GM12892 (cell line): ENCODE measurements at places on chromosomes 6 and 20.

DNA sequence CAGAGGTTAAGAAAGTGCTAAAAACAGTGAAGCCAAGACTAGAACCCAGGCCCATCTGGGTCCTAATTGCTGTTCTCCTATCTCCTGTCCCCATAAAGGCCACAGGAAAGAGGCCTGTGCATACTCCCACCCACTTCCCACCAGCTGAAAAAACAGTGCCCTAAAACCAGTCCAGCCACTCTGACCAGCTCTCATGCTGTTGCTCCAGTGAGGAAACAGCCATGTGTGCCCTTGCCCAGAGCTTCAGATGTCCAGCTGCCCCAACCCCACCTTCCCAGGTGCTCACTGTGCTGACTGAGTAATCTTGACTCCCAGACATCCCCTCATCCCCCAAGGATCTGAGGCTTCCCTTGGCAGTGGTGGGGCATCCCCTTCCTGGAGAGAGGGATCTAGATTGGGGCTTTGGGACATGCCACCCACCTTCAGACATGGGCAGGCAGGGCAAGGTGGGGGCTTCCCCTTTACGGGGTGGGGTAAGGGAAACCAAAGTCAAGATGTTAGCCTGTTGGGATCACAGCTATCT lies 28.7 kb downstream of the KCNK5 start:
- DNase-seq, result no peak

- no peak for DNase-seq
Observed at GRCh38 chr6:125792172-125792571, 1.4 kb downstream of the NCOA7 start.

DNA sequence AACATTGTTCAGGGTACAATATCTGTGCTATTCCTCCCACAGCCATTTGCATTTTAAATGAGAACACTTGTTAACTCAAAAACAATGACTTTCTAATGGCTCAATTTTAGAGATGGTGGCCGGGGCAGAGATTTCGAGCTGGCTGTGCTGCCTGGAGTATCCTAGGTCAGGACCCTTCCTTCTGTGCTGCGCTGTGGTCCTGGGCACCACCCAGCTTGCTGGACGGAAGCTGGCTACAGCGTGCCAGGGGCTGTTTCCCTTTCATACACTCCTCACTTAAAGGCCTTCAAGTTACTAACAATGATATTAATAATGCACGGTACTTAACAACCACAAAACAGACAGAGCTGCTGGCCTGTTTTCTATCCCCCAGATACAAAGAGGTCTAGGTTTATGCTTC lies 194.4 kb upstream of the CST7 start:
- no peak for DNase-seq

- DNase-seq, result no peak
Observed at GRCh38 chr20:8740265-8740664, 328.6 kb upstream of the PLCB4 start.

DNA sequence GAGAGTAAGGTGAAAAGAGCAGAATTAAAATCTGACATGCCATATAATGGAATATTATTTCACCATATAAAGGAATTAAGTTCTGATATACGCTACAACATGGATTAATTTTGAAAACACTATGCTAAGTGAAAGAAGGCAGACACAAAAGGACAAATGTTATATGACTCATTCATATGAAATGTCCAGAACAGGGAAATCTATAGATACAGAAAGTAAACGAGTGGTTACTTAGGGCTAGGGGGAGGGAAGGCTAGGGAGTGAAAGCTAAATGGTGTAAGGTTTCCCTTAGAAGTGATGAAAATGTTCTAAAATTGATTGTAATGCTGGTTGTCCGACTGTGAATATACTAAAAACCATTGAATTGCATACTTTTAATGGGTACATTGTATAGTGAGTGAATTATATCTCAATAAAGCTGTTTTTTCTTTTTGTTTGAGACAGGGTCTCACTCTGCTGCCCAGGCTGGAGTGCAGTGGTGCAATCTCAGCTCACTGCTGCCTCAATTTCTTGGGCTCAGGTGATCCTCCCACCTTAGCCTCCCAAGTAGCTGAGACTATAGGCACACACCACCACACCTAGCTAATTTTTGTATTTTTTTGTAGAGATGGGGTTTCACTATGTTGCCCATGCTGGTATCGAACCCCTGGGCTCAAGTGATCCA lies 8.2 kb downstream of the PRPH2 start:
- DNase-seq, result no peak

DNA sequence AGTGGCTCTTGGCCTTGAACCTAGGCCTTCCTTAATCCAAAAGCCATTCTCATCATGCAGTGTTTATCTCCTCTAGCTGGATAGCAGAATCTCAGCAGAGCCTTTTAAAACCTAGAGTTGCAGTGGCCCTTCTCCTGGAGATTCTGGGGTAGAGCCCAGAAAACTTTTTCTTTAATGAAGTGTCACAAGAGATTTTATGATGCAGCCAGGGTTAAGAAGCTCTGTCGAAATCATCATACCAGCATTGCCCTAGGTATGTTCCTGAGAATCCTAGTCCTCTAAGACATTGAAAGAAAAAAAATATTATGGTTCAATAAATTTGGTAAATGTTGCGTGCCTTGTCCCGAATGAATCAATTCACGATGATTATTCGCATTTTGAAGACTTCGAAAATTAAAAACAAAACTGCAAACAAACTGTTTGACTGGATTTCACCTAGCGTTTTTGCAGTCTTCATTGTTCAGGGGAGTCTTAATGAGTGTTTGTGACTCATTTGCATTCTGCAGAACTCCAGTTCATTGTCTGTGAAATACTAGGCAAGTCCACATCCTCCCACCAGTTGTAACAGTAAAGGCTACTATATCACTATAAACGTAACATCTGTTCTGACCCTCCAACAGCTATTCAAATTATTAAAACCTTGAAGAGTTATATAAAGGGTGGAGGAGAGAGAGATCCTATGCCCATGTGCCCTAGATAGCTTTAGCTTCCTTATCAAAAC lies 198.6 kb downstream of the UST start:
- no peak for DNase-seq

DNA sequence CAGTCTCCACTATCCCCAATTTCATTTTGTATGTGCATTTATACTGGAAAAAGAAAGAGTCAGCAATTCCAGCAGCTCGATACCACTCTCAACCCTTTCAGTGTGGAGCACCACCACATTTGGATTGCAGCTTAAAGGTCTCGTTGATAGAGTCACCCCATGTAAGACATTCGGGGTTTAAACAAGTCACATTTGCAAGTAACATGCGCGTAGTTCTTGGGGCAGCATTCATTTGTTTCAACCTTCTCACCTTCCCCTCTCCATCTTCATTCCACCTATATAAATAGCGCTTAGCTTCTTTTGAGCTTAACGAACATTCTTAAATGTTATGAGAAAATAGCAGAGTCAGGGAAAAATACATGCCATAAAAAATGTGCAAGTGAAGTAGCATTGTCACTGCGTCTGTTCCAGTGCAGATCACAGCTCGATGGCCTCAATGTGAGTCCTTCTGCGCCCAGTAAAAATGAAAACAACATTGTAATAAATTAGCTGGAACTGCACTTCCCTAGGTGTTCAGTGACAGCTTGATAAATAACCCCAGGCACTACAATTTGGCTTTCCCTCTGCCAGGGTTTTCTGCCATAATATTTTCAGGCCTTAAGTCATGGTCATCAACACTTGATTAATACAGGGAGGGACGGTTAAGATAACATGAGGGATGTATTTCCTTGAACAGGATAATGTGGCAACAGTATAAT lies 737.8 kb upstream of the NRSN1 start:
- no peak for DNase-seq

GRCh38 chr20:45970646-45971424 lies 1.2 kb downstream of the ZNF335 start:
- no peak for DNase-seq

GRCh38 chr6:32367644-32368043 lies 4.1 kb downstream of the TSBP1 start:
- DNase-seq, result no peak

- no peak for DNase-seq
Observed at GRCh38 chr20:42752620-42753019, 437.1 kb downstream of the PTPRT start.

DNA sequence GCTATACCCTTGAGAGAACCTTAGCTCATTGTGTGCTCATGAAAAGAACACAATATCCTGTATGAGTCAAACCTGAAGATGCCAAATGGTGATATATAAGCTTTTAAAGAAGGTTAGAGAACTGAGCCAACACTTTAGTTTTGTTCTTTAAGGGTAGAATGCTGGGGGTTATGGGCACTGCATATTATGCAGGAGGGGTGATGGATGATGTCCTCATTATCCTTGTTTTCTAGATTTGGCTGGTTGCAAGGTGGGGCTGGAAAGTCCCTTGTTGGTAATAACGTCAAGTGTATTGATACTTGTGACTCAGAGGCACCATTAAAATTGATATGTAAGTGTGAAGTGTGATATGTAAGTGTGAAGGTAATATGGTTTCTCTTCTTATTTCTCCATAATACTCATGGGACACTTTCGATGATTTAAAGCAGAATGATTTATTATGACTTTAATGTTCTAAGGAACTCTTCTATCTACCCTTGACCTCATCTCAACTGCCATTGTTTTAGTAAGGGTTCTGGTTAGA lies 113.7 kb upstream of the DTNBP1 start:
- DNase-seq, result no peak

GRCh38 chr20:46823271-46823751 lies 71.3 kb upstream of the EYA2 start:
- DNase-seq, result no peak

GRCh38 chr20:24690408-24690807 lies 221.0 kb downstream of the SYNDIG1 start:
- DNase-seq, result no peak

- DNase-seq, result no peak
Observed at GRCh38 chr6:161401587-161402309, 127.9 kb upstream of the AGPAT4 start.

- no peak for DNase-seq
Observed at GRCh38 chr6:46451343-46451742, 39.9 kb downstream of the RCAN2 start.

- DNase-seq, result no peak
Observed at GRCh38 chr6:159977255-159977903, 8.5 kb downstream of the IGF2R start.

GRCh38 chr6:54729716-54730115 lies 116.9 kb upstream of the FAM83B start:
- no peak for DNase-seq

DNA sequence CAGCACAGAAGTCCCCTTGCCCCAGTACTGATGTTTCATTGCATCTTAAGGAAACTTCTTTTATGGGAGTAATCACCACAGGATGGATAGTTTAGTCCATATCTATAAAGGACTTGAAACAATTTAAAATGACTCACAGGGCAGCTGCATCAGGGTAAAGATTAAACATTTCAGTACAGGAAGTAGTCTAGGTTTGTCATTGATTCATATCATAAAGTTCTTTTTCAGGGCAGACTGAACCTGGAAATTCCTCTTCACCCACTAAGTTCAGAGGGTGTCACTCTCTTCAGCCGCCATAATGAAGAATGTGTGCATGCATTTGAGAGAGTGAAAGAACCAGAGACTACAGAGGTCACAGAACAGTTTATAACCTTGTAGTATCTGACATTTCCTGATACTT lies 296.3 kb upstream of the JAG1 start:
- no peak for DNase-seq

GRCh38 chr20:49983848-49984408 lies 1.1 kb downstream of the SNAI1 start:
- no peak for DNase-seq

GRCh38 chr6:4975506-4975905 lies 28.3 kb downstream of the RPP40 start:
- DNase-seq, result no peak

DNA sequence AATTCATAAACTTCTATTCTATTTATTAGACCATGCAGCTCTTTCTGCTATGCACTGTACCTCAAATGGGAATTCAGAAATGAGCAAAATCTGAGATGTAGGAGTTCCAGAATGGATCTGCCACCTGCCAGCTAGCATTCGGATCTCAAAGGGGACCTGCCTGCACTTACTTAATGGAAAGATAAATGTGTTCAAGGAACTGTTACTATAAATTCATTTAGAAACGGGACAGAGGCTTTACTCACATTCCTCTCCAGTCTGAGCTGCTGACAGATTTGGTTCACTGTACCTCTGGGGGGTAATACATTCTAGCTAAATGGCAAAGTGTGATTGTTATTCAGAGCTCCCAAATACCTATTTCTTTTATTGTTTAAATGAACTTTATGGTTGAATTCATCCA lies 384.1 kb downstream of the GRIK2 start:
- no peak for DNase-seq

- no peak for DNase-seq
Observed at GRCh38 chr6:47651505-47651944, 46.9 kb upstream of the ADGRF4 start.

DNA sequence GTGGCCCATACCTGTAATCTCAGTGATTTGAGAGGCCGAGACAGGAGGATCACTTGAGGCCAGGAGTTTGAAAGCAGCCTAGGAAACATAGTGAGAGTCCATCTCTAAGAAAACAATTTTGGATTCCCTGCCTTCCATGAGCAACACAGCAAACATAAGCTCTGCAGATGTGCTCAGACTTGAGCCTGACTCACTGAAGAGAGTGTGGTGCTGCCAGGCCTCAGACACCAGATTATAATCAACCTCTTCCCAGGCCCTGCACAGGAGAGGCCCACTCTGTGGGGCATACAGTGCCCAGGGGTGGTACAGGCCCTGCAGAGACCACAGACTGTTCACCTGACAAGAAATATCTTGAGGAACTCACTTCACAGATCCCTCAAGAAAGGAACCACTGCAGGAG lies 19.9 kb downstream of the HLA-DPB1 start:
- DNase-seq, result no peak

- no peak for DNase-seq
Observed at GRCh38 chr20:51420111-51420510, 122.4 kb downstream of the NFATC2 start.

- DNase-seq, result no peak
Observed at GRCh38 chr20:15205719-15206118, 868.3 kb upstream of the FLRT3 start.

GRCh38 chr6:2182251-2182650 lies 63.2 kb downstream of the GMDS start:
- DNase-seq, result no peak

- no peak for DNase-seq
Observed at GRCh38 chr6:36927691-36928546, 26.6 kb upstream of the PI16 start.
